ENCODE measurements at places on chromosomes 13 and 19.

DNA sequence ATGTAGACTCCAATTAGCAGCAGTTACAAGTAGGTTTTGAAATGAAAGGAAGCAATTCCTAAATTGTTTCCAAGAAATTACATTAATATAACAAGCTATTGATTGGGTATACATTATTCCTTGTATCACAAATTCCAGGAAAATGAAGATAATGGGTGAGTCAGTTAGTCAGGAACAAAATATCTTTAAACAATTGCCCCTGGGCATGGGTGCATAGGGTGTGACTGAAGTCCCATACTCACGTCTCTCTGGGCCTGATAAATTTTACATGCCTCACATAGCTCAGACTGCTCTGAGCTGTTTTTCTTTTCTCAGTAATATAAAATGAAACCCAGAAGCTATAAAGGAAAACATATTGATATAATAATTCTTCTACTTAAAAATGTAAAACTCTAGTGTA, 87.8 kb downstream of the FNDC3A start:
- no peak for DNase-seq

- DNase-seq, result no peak
Observed at GRCh38 chr19:6269101-6269886, 10.5 kb downstream of the MLLT1 start.

GRCh38 chr19:10768936-10769335, 51.1 kb downstream of the DNM2 start:
- no peak for DNase-seq

DNA sequence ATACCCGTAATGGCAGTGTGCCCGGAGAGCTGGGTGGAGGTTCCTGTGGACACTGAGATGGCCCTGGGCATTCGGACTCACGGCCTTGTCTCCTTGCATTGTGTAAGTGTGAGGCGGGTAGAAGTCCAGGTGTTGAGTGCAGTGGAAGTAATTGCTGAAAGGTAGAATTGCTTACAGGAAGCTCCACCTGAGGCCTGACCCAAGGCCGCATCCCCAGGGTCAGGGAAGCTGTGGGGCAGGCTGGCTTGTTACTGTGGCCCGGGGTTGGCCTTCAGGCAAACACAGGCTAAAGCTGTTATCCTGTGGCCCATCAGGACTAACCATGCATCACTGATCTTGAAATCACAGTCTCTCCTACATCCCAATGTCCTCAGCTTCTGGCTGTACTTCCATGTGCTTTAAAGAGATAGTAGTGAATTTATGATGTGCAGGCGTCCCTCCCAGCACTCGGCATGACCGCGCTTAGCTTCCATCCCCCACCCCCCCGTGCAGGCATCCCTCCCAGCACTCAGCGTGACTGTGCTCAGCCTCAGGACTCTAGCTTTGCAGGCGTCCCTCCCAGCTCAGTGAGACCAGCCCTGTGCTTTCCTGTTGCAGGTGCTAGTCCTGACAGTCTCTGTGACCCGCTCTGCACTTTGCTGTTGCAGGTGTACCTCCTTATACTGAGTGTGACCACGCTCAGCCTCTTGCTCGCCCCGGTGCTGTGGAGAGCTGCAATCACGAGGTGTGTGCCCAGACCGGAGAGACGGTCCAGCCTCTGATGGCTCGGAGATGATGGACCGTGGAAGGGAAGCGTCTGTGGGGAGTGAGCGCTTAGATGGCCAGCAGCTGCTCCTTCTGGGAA, 35.6 kb upstream of the TFDP1 start:
- no peak for DNase-seq

DNA sequence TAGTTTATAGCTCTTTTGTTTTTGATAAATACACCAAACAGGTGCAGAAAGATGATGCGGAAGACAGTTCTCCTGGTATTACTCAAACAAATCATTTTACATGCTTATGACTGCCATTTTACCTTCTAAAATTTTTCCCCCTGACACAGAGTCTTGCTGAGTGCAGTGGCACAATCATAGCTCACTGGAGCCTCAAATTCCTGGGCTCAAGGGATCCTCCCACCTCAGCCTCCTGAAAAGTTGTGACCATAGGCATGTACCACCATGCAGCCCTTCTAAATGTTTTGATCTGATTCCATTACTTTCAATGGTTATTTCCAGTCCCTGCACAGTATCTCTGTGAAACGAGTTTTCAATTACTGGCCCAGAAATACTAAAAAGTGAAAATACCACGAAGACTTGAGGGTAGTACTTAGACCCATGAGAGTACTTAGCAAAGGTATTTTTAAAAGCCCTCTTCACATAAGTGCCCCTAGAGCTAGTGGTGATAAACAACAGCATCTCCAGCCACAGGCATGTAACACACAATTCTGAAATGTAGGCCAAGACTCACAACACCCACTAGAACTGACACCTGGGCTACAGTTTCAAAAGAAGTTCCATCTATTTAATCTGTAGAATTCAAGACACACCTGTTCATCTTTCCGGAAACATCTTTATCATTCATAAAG, 11.3 kb downstream of the HSPH1 start:
- DNase-seq, result no peak

- no peak for DNase-seq
Observed at GRCh38 chr13:99731747-99732146, 230.5 kb downstream of the TM9SF2 start.

DNA sequence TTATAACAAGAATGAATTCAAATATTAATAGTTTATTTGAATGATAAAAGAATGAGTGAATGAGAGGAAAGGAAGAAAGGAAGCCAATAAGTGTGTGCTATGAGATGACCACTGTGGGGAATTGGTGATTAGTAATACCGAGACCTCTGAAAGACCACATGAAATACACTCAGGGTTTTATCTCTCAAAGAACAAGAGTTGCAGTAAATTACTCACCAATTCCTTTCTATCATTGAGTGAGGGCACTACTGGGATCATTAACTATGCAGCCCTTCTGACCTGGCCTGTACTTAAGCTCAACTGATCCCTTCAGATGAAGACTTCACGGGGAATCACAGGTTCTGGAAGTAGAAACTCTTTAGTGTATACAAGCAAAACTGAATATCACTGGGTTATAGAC, 1636.1 kb downstream of the SLITRK5 start:
- no peak for DNase-seq

DNA sequence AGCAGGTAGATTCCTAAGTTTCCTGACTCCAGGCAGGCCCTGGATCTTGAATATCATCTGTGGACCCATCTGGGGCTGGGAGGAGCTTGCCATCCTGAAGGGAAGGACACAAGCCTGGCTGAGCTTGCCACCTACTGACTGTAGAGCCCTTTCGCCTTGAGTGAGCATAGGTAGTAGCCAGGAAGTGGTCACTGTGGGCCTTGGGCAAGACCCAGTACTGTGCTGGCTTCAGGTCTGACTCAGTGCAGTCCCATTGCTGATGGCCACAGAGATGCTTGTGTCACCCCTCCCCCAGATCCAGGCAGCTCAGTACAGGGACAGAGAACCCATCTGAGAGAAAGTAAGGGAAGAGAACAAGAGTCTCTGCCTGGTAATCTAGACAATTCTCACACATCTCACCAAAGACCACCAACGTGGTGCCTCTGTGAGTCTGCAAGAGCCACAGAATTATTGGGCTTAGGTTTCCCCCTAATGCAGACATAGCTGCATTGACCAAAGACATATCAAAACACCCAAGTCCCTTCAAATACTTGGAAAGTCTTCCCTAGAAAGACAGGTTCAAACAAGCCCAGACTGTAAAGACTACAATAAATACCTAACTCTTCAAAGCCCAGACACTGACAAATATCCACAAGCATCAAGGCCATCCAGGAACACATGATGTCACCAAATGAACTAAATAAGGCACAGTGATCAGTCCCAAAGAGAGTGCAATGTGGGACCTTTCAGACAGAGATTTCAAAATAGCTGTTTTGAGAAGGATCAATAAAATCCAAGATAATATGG, 108.2 kb upstream of the WASF3 start:
- no peak for DNase-seq

DNA sequence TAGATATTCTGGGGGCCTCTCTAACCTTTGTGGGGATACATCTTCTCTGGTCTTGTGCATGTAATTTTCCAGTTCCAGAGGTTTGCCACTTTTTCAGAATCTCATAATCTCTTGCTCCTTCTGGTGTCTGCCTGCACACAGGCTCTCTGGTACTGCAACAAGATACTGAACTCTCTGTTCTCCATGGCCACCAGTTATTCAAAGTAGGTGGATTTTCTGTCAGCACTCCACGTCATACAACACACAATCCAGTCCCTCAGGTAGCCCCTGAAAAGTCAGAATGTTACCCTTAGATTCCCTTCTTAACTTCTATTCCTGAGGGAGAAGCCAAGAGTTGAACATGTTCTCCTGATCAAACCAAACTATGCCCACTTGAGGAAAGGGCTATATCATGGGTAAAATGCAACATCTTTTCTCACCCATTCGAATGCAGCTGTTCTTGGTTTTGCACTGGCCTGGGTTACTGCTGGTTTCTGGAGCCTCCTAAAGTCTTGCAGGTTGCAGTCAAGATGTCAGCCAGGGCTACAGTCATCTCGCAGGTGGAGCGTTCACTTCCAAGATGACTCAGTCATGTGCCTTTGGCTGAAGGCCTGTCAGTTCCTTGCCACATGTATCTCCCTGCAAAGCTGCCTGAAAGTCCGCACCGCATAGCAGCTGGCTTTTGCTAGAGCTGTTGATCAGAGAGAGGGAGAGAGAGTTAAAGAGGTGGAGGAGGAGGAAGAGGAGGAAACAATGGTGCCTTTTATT, 57.7 kb upstream of the TUBA3C start:
- DNase-seq, result no peak

- no peak for DNase-seq
Observed at GRCh38 chr13:42766016-42766415, 15.4 kb upstream of the FAM216B start.

- DNase-seq, result no peak
Observed at GRCh38 chr19:34409189-34410164, 5.3 kb downstream of the PDCD2L start.

GRCh38 chr13:105874814-105875213, 660.6 kb downstream of the EFNB2 start:
- no peak for DNase-seq

- peak; percentile 55 for DNase-seq
Observed at GRCh38 chr19:33796164-33796875, at the start of gene KCTD15. Gene KCTD15, plus strand, starts transcription at chr19:33796870. Its CDS starts 3,585 bp downstream, at chr19:33800455.

DNA sequence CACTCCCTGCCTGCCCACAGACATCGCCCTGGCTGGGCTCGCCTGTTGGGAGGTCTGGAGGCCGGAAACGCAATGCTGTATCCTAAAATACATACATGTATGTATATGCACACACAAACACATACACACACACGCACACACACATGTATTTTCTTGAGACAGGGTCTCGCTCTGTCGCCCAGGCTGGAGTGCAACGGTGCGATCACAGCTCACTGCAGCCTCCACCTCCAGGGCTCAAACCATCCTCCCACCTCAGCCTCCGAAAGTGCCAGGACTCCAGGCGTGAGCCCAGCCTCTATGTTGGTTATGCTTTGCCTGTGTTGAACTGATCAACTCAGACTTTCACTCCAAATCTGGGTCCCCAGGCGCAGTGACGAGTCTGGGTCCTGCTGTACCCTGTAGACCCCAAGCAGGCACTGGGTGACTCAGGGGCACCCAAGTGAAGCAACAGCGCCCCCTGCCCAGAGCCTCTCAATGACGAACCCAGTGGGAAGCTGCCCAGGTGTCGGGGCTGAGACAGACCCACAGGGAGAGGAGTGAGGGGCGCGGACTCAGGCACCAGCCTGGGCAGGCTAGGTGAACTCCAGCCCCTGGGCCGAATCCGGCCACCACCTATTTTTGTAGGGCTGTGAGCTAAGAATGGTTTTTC, 27.4 kb upstream of the CACTIN start:
- DNase-seq, result peak; percentile 41

GRCh38 chr19:27672309-27673047, 1540.5 kb downstream of the UQCRFS1 start:
- no peak for DNase-seq

- DNase-seq, result no peak
Observed at GRCh38 chr19:31055454-31055853, 293.8 kb downstream of the TSHZ3 start.
